ENCODE measurements at places on chromosomes 2 and 18.

DNA sequence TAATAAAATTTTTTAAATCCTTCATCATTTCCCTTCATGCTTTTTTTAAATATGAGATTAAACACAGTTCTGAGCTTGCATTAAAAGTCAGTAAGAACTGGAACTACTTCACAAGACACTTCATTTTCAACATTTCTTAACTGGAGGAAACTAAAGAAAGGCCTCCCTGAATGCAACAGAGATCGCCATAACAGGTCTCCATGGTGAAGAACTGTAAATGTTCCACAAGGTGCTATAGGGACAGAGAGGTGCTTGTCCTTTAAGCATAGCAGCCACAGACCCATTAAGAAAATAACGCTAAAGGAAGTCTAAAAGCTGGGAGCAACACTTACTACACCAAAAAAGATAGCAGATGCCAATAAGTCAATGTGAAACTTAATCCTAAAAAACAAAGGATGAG, 8.5 kb downstream of the STAM2 start:
- DNase-seq: no peak

DNA sequence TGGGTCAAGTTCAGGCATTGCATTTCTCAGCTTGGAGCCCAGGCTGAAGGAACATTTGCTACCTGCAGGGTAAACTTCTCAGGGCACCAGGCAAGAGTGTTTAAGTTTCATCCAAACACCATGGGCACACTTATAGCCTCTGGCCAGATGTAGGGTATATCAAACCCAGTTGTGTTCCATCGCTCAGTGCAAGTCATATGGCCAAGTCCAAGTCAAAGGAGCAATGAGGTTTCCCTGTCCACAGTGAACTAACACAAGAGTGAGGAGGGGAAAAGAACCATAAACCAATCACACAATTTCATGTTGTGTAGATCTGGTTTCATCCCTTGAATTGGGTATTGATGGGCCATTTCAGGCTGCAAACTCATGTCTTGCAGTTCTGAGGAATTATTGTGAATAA, 107.2 kb downstream of the SOX11 start:
- no peak for DNase-seq

GRCh38 chr2:108633409-108633808, 85.9 kb upstream of the RANBP2 start:
- no peak for DNase-seq

GRCh38 chr18:23143016-23143814, 7.9 kb downstream of the CABLES1 start:
- no peak for DNase-seq

GRCh38 chr2:241036964-241037421, 38.6 kb downstream of the SNED1 start:
- no peak for DNase-seq

DNA sequence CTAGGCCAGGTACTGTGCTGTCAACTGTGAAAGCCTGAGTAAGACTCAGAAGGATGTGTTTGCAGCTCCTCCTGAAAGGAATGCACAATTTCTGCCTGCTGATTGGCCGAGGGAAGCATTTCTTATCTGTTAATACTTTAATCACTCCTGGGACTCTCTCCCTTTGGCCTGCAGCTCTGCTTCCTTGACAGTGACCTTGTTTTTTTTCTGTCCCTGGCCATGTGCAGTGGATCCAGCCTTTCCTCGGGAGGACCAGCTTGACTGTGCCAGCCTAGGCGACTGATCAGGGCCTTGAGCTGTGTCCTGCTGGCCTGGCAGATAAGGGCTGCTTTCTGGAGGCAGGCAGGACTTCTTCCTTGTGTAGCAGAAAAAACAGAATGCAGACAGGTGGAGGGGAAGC, 10.0 kb downstream of the RNF144A start:
- DNase-seq: no peak

DNA sequence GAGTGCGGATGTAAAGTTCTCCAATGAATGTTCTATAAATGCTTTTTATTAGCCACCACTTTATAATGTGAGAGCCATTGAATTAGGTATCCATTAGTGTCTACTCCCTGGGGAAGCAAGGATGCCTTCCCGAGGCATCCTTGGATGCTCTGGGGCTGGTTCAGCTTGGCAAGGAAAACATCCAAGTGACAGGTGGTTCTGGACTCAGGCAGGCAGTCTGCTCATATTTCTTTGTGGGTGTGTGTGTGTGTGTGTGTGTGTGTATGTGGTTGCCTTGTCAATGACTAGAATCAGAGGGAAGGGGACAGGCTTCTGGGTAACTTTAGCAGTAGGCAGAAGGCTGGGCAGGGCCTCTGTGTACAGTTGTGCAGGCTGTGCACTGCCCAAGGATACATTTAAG, 149.2 kb downstream of the TSN start:
- no peak for DNase-seq

GRCh38 chr2:62216113-62216512, 20.2 kb downstream of the B3GNT2 start:
- no peak for DNase-seq
